COLO829 (cell line): ENCODE measurements at places on chromosomes 5 and 9.

- DNase-seq = no peak
Observed at GRCh38 chr5:119393746-119394145, 37.9 kb downstream of the TNFAIP8 start.

GRCh38 chr5:21856987-21857386 lies 996.2 kb downstream of the CDH12 start:
- DNase-seq = no peak

GRCh38 chr9:126465977-126466376 lies 139.3 kb downstream of the MVB12B start:
- DNase-seq = no peak

DNA sequence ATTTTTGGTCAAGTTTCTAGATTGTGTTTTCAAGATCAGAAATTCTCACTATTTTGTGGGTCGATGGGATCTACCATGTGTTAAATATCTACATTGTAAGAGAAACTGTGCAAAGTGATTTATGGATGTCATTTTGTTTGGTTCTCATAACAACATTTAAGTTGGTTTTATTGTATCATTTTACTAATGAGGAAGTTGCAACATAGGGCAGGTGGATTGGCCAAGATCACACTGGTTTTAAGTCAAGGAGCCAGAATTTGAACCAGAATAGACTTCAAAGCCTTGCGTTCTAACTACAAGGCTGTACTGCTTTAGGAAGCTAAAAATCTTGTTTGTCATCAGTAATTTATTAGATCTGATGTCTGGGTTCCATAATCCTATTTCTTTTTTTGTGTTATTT lies 23.4 kb downstream of the SH3TC2 start:
- DNase-seq = no peak

DNA sequence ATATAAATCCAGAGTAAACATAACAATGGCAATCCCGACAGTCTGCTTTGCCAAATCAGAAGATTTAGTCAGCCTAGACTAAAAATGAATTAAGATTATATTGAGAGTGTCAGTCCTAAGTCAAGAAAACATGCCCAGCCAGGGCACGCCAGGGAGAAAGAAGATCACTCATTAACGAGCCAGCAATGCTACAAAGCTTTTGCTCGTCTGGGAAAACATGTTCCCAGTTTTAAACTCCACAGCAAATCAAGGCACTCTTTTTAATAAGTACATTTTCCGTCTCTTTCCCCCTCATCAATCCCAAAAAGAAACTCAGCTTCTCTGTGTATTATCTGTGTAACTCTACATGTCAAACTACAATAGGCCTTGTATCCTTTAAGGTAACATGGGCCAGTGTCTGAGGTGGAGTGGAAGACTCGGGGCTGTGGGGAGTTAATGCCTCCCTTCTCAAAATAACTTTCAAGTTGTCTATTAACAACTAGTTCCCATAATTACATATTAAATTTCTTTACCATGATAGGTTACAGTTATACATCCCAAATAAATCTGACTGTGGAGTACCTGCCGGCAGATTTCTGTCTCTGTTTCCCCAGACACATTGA lies 40.9 kb downstream of the NFIB start:
- no peak for DNase-seq

GRCh38 chr9:124659099-124659659 lies 111.9 kb downstream of the NR6A1 start:
- peak; percentile 90 for DNase-seq
